Foreskin melanocyte (primary cell): ENCODE measurements at places on chromosomes 1 and 21.

DNA sequence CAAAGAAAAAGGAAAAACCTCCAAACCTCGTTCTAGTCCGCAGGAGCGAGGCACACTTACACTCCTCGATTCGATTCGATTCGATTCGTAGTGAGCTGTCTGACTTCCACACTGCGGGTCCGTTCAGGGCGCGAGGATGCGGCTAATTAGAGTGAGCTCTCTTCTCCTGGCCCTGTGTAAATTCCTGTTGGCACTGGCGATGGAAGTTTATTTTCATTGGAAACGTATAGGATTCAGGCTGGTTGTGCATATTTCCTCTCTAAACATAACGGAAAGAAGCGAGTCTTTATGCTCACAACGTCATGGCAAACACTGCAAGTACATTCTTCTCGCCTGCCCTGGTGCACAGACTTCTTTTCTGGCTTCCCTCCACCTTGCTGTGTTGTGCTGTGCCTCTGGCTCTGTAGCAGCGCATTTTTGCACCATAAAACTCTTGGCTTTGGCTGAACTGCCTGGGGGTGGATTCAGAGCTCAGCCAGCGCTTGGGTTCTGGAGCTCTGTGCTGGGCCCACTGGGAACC is 2.7 kb downstream of the HUNK start:
- no peak for DNase-seq

GRCh38 chr1:14693949-14694348 is 95.5 kb downstream of the KAZN start:
- DNase-seq, result no peak

DNA sequence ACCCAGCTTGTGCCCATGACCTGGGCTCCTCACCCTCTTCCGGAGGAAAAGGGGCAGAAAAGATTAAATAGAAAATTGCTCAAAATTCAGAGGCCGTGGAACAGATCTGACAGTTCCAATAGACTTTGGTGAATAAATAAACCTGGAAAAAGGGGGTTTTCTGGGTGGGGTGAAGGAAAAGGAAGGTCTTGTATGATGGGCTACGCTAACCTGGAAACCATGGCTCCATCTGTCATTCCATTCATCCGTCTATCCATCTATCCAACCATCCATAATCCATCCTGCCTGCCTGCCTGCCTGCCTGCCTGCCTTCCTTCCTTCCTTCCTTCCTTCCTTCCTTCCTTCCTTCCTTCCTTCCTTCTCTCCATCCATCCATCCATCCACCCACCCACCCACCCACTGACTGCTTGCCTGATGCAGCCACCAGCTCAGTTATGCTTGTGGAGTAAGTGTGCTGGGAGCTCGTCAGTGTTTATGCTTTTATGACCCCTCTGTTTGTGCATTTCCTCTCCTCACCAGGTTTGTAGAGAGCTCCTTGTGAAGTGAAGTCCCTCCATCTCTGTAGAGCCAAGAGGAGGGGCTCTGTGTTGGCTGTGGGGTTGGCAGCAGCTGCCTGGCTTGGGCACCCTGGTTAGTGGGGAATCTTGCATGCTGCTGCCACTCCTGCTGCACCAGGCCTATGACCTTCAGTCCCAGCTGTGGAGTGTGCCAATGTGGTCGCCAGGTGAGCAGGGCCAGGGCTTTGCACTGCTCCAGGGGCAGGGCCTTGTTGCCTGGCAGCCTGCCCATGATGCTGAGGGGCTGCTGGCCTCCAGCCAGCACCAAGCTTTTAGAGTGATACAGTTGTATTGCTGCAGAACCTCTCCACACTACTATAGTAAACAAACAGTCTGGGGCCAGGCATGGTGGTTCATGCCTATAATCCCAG is 16.0 kb upstream of the POU3F1 start:
- no peak for DNase-seq

DNA sequence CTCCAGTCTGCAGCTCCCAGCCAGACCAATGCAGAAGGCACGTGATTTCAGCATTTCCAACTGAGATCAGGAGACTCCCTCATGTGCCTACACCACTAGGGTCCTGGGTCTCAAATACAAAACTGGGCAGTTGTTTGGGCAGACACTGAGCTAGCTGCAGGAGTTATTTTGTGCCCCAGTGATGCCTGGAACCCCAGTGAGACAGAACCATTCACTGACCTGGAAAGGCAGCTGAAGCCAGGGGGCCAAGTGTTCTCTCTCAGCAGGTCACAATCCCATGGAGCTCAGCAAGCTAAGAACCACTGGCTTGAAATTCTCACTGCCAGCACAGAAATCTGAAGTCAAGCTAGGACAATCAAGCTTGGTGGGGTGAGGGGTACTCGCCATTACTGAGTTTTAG is 111.7 kb upstream of the TNFSF4 start:
- DNase-seq, result no peak

DNA sequence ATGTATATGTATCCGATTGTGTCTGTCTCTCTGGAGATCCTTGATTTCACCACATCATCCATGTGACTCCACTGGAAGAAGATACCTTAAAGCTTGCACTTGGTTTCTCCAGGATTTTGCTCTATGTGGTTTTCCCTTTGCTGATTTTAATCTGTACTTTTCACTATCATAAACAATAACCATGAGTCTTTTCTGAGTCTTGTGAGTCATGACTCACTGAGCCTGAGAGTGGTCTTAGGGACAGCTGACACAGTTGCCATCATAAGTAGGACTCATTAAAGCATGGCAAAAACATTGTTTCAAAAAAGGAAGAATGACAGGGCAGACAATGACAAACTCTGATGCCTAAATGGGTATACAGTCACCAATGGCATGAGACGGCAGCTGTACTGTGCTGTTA is 226.2 kb downstream of the AKT3 start:
- peak; percentile 11 for DNase-seq

DNA sequence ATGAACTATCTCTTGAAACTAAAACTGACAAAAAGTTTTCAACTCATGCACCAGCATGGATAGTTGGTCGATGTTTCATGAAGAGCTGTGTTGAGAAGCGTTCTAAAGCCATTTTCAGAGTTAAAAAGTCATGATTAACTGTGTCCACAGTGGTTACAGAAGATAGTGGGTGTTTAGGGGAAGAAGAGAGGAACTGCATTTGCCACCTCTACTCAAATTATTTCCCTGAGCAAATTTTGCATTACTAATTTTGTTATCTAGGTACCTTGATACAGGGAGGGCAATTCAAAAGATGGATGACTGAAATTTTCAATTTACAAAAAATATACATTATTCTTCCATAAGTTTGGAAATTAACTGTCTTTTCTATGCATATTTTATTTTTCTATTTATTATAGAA is 15.5 kb downstream of the SAMSN1 start:
- DNase-seq, result no peak

GRCh38 chr1:77683160-77684148 is 996 bp upstream of the ZZZ3 start:
- DNase-seq, result peak; percentile 74

DNA sequence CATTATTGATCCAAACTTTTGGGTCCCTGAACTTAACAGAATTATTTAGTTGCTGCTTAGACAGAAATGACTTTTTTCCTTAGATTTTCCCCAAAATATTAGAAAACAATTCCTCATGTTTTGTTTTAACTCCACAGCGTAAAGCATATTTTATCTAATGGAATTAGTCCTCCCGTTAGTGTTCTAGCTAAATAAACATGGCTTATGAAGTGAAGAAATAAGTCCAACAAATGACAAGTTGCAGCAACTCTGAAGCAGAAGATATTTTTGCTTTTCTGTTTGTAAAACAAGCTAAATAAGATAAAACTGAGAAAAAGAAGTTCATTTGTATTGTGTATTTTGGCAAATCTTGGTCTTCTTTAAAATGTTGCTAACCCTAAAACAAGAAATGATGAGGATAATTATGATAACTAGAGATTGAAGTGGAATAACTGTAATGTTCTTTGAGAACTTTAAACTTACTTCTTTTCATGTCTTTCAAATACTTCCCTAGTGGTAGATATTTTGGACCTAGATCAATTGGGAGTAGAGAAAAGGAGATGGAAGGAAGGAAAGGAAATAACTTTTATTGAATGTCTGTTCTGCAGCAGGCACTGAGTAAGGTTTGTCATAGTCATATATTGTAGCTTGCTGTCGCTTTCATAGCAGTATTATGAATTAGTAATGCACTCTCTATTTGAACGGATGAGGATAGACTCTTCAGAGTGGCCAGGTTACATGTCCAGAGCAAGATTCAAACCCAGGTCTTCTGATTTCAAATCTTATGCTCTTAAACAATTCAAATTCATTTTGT is 12.5 kb downstream of the NFIA start:
- no peak for DNase-seq

- DNase-seq, result no peak
Observed at GRCh38 chr21:32367158-32367557, 25.7 kb downstream of the URB1 start.

DNA sequence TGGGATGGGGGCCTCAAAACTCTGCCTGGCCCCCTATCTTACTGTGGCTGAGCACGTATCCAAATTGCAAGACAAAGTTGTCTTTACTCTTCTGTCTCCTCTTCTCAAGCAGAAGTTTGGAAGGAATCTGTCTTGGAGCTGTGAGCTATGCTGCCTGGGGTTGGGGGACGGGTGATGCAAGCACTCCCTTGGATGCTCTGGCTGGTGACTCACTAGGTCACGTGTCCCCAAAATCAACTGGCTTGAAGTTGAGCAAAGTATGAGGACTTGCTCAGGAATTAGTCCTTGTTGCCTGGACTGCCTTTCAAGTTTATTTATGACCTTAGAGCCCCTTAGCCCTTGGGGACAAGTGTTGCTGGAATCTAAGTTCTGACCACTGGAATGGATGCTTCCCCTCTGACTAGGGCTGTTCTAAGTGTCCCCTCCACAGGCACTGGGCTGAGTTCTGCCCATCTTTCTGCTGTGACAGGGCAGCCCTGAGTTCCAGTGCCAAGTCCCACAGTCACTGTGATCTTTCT is 269.5 kb downstream of the HHAT start:
- DNase-seq, result peak; percentile 52

DNA sequence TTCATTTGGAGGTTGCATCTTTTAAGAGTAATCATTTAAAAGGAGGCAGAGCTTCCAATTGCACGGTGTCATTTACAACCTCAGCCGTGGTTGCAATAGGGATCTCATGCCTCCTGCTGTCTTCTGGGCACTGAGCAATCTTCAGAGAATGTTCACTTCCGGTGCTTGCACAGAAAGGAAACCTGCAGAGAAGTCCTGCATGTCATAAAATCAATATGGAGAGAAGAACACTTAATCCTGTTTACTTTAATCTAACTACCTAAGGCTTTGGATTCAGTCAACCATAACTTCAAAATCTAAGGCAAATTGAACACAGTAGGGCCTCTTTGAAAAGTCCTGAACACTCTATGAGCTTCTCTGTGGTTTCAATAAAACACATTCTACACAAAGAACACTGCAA is 11.3 kb upstream of the MAP10 start:
- peak; percentile 22 for DNase-seq

GRCh38 chr21:27171707-27172106 is 204.8 kb upstream of the ADAMTS5 start:
- no peak for DNase-seq

DNA sequence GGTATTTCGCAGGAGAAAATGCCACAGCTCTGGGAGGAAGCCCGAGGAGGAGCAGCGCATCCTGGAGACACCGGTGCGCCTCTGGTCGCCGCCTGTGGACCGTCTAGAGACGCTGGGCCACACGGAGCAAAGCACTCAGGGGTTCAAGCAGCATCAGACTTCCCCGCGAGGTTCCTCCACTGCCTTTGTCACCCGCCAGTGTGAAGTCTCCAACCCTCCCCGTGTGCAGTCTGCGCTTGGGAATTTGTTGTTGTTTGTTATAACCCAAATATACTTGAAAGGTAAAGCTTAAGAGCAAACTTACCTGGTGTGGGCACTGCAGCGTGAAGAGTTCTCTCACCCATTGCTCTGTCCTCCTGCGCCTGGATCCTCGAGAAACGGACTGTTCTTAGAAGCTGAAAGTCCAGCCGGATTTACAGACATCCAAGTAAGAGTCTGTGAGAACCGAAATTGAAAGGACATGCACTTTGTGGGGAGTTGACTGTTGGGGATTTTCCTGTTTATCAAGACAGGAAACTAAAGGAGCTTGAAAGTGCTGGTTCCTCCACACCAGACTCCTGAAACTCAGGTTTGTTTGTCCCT is at the start of gene GBP4:
Gene GBP4 (minus strand): TSS at position 452 of the 582 bp plus-strand sequence. CDS start 108 bp downstream, at position 344.
- no peak for DNase-seq

DNA sequence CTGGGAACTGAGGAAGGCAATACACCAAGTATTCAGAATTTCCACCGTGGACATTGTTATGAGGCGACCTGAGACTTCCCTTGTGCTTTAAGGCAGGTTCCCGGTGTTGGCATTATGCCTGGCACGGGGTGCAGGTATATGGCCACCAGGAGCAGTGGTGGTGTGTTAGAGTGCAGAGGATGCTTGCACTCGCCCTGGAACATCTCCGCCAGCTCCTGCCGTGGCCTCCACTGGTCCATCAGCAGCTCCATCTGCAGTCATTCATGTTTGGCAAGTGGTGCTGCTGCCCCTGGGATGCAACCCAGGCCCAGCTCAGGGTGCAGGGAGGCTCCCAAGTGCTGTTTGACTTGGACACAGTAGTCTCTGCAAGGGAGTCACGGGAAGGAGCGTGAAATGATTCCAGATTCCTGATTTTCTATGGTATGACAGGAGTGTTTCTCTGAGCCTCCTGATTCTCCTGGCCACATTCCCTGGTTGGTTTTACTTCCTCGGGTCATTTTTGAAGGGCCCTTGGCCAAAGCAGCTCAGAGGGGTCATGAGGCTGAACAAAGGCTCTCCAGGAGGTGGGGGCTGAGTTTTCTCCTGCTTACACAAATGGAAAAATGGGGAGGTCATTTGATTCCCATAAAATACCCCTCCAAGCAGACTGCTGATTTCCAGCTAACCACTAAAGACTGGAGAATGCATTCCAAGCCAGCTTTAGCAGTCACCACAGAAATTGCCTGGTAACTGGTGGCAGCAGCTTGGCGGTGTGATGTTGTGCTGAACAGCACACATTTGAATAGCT is 60.4 kb upstream of the PSEN2 start:
- DNase-seq, result peak; percentile 97

GRCh38 chr1:3011631-3012455 is 9.4 kb upstream of the ACTRT2 start:
- no peak for DNase-seq

DNA sequence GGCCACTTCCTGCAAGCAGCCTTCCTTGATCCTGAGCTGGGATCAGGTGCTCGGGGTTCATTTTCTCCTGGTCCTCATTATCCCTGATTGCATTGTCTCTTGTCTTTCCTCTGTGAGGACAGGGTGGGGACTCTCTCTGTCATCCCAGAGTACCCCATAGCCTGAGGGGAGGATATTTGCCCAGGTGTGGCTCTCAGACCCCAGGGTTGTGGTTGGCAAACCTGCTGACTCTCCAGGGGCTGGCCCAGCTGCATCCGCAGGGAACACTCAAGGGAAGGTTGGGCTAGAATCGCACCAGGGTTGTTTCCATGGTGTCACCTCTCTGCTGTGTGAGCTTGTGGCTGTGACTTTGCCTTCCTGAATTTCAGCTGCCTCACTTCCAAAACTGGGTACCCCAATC is 276.8 kb upstream of the C1orf174 start:
- DNase-seq, result no peak

- no peak for DNase-seq
Observed at GRCh38 chr1:30773722-30774358, 16.3 kb upstream of the LAPTM5 start.
